ENCODE measurements at places on chromosomes 6 and 20.

DNA sequence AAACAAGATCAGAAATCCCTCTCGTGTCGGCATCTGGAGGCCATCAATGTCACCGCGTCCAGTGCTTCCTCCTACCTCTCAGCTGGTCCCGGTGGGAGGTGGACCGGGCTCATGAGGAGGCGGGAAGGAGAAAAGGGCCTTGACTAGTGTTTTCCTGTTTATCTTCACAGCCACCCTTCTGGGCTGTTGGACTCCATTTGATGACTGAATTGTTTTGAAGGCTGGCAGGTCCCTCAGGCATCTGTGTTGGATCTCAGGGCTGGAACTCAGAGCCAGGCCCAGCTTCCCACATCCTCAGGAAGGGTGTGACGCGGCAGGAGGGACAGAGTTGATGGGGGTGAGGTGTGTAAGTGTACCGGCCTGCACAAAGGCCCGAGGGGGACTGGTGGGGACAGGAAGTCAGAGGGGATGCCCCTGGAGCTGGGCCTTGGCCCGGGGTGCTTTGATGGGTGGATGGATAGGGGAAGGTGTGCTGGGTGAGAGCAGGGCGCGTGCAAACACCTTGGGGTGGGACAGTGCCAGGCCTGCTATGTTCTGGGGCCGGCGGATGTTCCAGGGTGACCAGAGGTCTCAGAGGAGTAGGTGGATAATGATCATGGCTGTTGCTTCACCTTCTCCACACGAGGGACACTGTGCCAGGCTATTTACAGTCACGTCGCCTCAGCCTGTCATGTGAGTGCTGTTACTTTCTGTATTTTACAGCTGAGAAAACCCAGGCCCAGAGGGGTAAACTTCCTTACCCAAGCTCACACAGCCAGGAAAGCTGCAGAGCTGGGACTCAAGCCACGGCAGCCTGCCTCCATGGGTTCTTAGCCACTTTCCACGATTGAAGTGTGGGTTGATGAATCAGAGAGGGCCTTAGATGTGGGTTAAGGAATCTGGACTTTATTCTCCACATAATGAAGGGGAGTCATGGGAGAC lies 17.9 kb upstream of the CHMP4B start:
- DNase-seq = no peak

DNA sequence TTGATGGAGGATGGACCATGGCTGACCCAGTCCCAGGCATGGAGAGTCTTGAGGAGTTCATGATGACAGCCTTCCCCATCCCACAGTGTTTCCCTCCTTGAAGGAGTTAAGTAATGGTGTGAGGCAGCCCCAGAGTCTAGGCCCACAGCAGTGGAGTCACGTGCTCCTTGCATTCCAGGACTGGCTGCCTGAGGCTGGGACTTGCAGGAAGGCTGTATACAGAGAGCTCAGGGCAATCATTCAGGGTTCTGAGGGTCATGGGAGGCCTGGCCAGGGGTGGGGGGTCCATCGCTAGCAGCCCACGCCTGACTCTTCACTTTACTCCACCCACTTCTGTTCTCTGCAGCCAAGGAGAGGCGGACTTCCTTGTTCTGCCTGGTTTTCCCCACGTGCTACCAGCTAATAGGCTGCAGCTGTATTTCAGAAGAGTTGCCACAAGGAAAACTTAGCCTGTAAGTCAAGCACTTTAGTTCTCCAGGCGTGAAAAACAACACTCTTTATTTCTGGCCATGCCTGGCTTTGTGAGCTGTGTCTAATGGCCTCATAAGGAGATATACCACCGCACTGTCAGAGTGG lies 272.5 kb downstream of the DHX35 start:
- DNase-seq = peak; percentile 13

- no peak for DNase-seq
Measured at GRCh38 chr20:21523895-21524294, 10.0 kb upstream of the NKX2-2 start.

DNA sequence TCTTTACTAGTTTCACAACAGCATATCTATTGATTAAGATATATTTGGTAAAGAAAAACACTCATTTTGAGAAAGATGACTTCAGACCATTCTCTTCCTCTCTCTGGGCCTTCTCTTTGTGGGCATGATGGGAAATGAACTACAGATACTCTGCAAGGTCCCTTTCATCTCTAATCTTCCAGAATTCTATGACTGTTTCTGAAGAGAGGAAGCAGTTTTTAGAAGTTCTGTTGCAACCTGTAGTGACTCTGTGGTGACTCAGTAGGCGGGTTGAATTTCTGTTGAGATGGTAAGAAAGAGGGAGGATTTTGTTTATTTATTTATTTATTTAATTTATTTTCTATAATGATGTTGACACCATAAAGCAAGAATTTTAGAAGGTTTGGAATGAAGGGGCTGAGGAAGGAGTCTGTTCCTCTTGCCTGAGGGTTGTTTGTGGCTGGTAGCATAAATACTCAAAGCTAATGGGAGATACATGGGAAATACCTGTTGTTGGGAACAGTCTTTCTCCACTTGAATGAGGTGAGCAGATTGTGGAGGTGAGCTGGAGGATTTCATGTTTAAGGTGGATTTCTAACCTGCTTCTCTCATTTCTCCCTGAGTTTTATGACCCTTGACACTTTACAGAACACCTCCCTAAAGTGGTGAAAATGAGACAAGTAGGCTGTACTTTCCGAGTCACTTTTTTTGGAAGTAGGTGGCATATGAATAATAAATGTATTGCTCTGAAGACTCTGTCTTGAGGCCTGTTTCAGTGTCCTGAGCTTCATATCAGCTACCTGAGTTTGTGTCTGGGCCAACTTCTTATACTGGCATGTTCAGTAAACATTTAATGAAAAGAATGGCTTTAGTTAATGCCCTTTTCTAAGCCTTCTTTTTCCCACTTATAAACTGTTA lies 15.0 kb downstream of the ACSS2 start:
- DNase-seq = no peak

- DNase-seq = no peak
Measured at GRCh38 chr6:120965814-120966213, 368.5 kb downstream of the TBC1D32 start.

- DNase-seq = peak; percentile 89
Measured at GRCh38 chr6:39018103-39018502, 30.5 kb upstream of the GLP1R start.

GRCh38 chr20:38631155-38632022 lies 29.8 kb downstream of the ARHGAP40 start:
- no peak for DNase-seq

GRCh38 chr6:17418281-17419188 lies 25.1 kb downstream of the CAP2 start:
- no peak for DNase-seq

DNA sequence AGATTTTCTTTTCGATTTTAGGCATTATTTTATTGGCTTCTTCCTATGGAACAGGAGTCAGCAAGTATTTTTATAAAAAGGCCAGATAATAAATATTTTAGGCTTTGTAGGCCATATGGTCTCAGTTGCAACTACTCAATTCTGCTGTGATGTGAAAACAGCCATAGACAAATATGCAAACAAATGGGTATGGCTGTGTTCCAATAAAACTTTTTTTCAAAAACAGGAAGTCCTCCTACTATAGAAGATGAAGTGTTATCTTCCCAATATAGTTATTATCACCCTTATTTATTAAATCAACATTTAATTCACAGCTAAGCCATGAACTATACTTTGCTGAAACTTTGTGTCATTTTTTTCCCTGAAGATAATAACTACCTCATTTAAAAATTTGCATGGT lies 57.2 kb downstream of the CHD6 start:
- no peak for DNase-seq

DNA sequence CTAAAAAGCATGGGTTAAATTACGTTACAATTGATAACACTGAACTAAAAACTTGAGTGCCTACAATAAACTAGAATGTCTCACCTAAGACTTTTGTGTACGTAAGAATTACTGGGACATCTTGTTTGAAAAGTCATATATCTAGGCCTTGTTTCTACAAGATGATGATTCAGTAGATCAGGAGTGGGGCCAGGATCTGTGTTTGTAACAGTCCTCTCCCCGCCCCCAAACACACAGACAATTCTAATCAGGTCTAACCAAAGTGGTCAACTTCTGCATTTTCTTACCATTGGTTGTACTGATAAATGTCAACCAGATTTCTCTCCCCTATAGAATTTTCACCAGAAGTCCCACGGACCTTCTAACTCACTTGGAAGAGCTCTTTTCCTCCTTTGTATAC lies 56.9 kb downstream of the RAMACL start:
- DNase-seq = no peak

- peak; percentile 60 for DNase-seq
Measured at GRCh38 chr6:137723273-137724017, 143.6 kb upstream of the TNFAIP3 start.

DNA sequence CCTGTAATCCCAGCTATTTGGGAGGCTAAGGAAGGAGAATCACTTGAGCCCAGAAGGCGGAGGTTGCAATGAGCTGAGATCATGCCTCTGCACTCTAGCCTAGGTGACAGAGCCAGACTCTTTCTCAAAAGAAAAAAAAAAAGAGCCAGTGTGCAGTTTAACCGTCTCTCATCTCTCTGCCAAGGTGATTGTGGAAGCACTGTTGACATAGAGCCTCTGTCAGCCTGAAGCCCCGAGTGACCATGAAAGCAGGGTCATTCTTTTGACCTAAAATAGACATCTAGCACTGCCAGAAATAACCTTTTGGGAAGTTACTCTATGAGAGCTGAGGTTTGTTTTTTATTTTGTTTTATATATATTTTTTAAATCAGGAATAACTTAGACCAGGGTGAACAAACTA lies 7.4 kb downstream of the DEFB127 start:
- no peak for DNase-seq

DNA sequence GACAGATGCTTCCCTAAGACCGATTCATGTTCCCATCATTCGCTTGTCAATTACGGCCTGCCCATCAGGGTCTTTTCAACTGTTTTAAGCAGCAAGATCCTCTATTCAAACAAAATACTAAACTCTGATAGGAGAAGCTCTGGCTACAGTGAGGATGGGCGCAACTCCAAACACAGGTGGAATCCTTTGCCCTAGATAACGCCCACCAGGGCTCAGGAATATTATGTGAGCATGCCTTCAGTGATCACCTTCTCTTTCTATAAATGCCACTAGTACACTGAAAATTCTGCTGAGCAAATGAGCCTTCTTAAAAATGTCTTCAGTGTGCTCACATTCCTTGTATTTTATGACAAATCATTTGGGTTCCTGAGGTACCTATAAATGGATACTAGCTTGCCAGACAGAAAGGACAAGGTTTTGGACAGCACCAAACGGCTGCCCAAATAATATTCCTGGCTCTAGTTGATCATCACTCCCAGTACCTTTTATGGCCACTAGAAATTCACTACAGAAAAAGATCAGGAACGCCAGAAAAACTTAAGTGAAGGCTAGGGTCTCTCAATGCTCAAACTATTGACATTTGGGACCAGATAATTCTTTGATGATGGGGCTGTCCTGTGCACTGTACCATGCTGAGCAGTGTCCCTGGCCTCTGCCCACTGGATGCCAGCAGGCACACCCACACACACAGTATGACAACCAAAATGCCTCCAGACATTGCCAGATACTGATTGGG lies 13.1 kb downstream of the ZNF217 start:
- DNase-seq = no peak

DNA sequence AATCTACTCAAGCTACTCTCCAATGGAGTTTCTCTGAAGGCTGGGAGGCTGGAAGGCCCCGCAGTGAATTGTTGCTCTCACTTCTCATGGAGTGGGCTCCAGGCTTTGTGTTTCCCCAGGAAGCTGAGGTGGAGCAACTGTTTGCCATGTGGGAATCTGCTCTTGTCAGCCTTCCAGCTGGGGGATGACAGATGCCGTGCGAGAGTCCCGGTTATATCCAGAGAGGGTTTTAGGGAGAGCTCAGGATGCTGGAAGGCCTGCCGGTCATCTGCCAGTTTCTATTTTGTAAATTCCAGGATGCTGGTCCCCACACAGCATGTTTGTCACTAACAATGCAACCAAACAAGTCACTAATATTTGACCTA lies 98.2 kb upstream of the NAA20 start:
- no peak for DNase-seq

DNA sequence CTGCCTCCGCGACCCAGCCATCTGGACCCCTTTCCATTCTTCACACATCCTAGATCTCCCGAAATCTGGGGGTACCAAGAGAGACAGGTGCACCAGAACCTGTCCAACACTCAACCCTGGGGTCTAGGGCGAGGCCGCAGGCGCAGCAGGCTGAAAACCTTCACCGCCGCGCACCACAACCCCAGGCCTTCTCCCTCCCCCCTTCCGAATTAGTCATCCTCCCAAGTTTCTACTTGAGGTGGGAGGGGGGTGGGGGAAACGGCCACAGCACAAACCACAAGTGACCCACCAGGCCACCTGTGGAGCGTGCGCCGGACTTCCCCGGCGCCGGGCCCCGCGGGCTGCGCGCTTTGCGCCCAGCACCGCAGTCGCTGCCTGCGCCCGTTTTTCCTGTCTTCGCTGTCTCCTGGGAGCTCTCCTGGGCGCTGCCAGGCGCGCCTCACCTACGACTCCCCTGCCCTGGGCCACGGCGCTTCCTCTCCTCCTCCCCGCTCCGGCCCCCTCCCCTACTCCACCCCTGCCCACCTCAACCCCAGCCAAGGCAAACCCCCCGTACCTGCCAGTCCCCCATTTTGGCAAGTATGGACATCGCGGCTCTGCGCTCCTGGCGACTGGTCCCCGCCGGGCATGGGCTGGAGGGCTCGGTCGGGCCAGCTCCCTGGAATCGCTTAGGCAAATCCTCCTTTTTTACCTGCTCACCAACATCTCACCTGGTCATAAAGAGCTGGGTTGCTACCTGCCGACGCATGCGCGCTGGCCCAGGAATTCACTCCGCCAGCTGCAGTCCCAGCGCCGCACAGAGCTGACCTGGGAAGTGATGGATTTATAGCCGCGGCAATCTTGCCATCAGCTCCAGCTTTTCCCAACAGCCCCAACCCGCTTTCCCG lies 4.2 kb upstream of the TFAP2A start:
- peak; percentile 72 for DNase-seq

GRCh38 chr6:30891816-30892538 lies 7.7 kb downstream of the DDR1 start:
- no peak for DNase-seq

- DNase-seq = peak; percentile 51
Measured at GRCh38 chr6:16316741-16317251, 78.4 kb downstream of the GMPR start.

DNA sequence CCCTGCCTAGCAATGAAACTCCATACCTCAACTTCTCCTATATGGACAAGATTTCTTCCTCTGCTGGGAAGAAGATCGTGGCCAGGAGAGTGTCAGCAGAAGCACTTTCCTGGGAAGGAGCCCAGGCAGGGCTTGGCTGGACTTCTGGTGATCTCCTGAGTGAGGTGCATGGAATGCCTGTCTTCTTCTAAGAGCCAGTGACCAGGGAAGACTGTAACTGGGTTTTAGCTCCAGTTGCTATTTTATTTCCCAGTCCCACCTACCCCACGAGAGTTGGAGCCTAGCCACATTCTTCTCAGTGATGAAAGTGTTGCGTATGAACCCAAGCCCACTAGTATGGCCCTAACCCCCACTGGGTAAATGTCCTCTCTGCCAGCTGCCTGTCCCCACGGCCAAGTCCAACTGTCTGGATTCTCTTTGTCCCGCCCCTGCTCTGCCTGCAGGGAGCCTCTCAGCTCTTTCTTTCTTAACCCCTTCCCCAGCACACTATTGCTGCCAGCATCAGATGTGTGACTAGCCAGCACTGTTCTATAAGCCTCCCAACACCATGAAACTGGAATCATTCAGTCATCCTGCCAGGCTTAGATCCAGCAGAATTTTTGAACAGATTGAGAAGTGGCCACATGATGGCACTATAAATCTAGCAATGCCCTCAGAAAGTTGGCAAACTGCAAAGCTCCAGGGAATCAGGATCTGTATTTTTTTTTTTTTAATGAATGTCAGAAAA lies 69.8 kb upstream of the FAM184A start:
- no peak for DNase-seq
